ENCODE measurements at places on chromosomes 12 and 14. TPM values are rescaled to one million over a fixed set of nuclear protein-coding genes. Genes with fewer than 3 reads are reported as not detected.

GRCh38 chr14:56189307-56189706, 71.1 kb downstream of the PELI2 start:
- no peak overlapping the region for H3K4me3 ChIP-seq
- no peak for DNase-seq
- H3K36me3 ChIP-seq = no peaks in the 10 kb centered on the region
- no peaks in the 10 kb centered on the region for H3K27me3 ChIP-seq
- H3K4me1 ChIP-seq = no peaks in the 10 kb centered on the region

DNA sequence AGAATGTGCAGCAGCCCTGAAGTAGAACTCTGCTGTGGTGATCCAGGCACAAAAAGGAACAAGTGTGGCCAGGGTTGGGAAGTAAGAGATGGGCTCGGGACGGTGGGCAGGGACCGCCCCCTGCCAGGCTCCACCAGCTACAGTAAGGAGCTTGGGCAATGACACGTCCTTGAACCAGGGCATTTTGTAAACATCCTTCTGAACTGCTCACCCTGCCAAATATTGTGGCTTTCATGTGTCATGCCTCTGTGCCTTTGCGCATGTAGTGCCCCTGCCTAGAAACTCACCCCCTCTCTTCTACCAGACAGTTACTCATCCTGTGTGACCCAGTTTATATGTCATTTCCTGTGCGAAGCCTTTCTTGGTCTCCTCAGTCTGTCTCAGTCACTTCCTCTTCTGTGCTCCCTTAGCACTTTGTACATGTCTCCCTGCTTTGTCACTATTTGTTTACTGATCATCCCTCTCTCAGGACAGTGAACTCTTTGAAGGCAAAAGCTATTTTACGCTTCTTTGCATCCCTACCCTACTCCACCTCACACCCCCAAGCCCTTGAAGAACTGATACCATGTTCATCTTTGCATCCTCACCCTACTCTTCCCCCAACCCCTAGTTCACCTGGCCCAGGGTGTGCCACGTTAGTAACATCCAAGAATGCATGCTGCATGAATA, 108.9 kb upstream of the PLEKHG7 start:
- H3K4me1 ChIP-seq = no peaks in the 10 kb centered on the region
- no peaks in the 10 kb centered on the region for H3K27me3 ChIP-seq
- no peak overlapping the region for H3K4me3 ChIP-seq
- peak overlapping the region; percentile 38 for H3K27ac ChIP-seq
- no peak for DNase-seq

- H3K27ac ChIP-seq = no peak overlapping the region
- no peaks in the 10 kb centered on the region for H3K36me3 ChIP-seq
- peaks cover 53% of the 10 kb centered on the region for H3K4me1 ChIP-seq
- peaks cover 30% of the 10 kb centered on the region for H3K27me3 ChIP-seq
- H3K4me3 ChIP-seq = no peak overlapping the region
Measured at GRCh38 chr14:60653701-60654161, 4.5 kb upstream of the SIX1 start.

DNA sequence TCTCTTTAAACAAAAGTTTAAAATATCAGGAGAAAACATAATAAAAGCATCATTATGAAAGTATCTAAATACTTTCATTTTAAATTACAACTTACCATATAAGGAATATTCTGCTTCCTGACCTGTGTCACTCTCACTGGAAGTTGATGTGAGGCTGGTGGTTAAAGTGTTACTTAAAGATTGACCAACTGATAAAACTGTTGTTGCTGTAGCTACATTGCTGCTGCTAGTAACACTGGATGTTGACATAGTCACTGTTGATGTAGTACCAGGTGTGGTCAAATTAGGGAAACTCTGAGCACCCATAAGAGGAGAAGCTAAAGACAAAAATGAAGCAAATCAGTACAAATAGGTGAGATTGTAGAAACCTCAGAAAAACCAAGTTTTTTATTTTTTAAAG, 79.9 kb downstream of the HECTD1 start:
- H3K27ac ChIP-seq = no peak overlapping the region
- no peaks in the 10 kb centered on the region for H3K27me3 ChIP-seq
- H3K36me3 ChIP-seq = no peaks in the 10 kb centered on the region
- no peaks in the 10 kb centered on the region for H3K4me1 ChIP-seq

DNA sequence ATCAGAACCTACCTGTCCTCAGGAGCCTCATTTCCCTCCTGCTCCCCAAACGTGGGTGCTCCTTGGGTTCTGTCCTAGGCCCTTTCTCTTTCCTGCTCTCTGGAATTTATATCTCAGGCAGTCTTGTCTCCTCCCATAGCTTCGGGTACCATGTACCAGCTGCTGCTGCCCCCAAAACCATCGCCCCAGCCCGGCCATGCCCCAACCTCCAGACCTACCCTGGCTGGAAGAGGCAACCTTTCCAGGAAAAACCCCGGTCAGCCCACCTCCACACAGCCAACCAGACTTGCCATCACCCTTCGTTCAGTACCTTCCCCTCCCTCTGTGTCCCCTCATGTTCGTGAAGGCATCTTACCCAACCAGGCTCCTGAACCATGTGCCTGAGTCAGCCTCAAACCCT, 165.1 kb downstream of the CALM1 start:
- no peaks in the 10 kb centered on the region for H3K4me1 ChIP-seq
- no peak overlapping the region for H3K4me3 ChIP-seq
- H3K27me3 ChIP-seq = no peaks in the 10 kb centered on the region
- H3K27ac ChIP-seq = no peak overlapping the region

DNA sequence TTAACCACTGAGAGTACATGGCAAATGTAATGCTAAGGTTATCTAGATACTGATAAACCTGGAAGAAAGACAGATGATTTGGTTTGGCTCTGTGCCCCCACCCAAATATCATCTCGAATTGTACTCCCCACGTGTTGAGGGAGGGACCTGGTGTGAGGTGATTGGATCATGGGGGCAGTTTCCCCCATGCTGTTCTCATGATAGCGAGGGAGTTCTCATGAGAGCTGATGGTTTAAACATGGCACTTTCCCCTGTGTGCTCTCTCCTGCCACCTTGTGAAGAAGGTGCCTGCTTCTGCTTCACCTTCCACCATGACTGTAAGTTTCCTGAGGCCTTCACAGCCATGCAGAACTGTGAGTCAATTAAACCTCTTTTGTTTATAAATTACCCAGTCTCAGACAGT, 14.2 kb downstream of the NOXRED1 start:
- no peaks in the 10 kb centered on the region for H3K27me3 ChIP-seq
- no peak overlapping the region for H3K27ac ChIP-seq
- H3K4me3 ChIP-seq = no peak overlapping the region
- no peak for DNase-seq

DNA sequence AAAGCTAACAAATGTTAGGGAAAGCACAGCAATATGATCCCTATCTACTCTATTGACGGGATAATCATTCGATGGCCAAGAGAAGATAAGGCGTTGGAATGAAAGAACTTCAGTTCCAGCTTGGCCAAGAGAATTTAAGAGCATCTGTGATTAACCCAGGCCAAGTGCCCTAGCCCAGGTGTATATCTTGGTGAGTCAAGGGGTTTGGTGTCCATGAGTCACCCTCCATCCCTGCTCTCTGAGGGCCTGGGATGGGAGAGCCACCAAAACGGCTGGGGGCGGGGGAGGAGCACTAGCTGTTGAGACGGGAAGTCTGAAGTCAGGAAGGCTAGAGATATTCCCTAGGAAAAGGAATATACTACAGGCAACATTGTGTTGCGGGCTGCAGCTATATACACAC, 13.0 kb downstream of the TBPL2 start:
- no peaks in the 10 kb centered on the region for H3K4me1 ChIP-seq
- DNase-seq = no peak
- no peaks in the 10 kb centered on the region for H3K27me3 ChIP-seq
- no peak overlapping the region for H3K27ac ChIP-seq
- H3K36me3 ChIP-seq = no peaks in the 10 kb centered on the region
- no peak overlapping the region for H3K4me3 ChIP-seq

DNA sequence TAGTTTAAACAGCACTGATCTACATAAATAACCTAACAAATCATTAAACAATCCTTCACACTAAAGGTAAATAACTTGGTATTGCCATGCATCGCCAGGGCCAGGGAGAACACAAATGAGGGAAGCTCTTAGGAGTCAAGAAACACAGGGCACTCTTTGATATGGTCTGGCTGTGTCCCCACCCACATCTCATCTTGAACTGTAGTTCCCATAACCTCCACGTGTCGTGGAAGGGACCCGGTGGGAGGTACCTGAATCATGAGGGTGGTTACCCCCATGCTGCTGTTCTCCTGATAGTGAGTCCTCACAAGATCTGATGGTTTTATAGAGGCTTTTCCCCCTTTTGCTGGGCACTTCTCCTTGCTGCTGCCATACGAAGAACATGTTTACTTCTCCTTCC, 17.3 kb downstream of the TMEM132D start:
- no peak for DNase-seq
- H3K27me3 ChIP-seq = no peaks in the 10 kb centered on the region
- H3K27ac ChIP-seq = no peak overlapping the region
- no peak overlapping the region for H3K4me3 ChIP-seq

- H3K36me3 ChIP-seq = no peaks in the 10 kb centered on the region
- DNase-seq = no peak
- H3K4me1 ChIP-seq = no peaks in the 10 kb centered on the region
- no peaks in the 10 kb centered on the region for H3K27me3 ChIP-seq
Measured at GRCh38 chr14:95011445-95012006, 145.8 kb downstream of the DICER1 start.

DNA sequence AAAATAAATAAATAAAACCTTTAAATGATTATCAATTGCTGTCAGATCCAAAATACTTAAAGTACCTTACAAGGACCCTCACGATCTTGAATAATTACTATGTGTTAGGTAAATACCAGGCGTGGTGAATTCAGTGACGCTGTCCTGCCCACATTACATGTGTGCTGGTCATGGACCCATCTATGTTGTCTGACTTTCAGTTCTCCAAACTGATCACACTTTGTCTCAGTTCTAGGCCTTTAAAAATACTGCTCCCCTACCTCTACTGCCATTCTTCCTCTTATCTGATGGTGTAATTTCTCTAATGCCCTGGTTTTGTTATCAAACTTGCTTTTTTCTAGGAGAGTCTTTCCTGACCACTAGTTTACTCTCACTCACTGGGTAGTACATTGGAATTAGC, 520.7 kb downstream of the TRHDE start:
- H3K4me3 ChIP-seq = no peak overlapping the region
- no peaks in the 10 kb centered on the region for H3K4me1 ChIP-seq

GRCh38 chr14:101737414-101738339, 23.8 kb upstream of the PPP2R5C start:
- no peaks in the 10 kb centered on the region for H3K4me1 ChIP-seq
- peak; percentile 70 for DNase-seq
- H3K27ac ChIP-seq = no peak overlapping the region
- no peaks in the 10 kb centered on the region for H3K36me3 ChIP-seq

GRCh38 chr14:29630566-29631160, 297.0 kb downstream of the PRKD1 start:
- no peaks in the 10 kb centered on the region for H3K4me1 ChIP-seq
- no peak overlapping the region for H3K4me3 ChIP-seq

- no peaks in the 10 kb centered on the region for H3K4me1 ChIP-seq
- no peak overlapping the region for H3K27ac ChIP-seq
- no peak for DNase-seq
- no peak overlapping the region for H3K4me3 ChIP-seq
- H3K27me3 ChIP-seq = no peaks in the 10 kb centered on the region
- H3K36me3 ChIP-seq = no peaks in the 10 kb centered on the region
Measured at GRCh38 chr12:24738441-24738840, 210.5 kb downstream of the BCAT1 start.

DNA sequence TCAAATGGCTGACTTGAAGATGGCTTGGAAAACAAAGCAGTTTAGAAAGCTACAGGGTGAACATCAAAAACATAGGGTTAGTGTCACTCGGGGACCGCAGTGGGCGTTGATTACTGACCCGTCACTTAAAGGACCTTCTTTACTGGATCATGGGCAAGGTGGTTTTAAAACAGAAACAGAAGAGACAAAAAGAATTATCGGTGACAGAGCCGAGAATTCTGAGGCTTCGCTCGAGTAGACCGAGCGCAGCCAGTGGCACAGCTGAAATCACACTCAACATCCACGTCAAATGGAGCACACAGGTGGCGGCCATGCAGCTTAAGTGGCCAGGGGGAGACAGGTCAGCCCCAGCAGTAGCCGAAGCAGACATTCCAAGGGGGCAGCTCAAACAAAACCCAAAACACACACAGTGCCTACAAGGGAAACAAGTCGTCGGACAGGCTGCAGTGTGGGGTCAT, 17.3 kb downstream of the SNRNP35 start:
- no peak overlapping the region for H3K27ac ChIP-seq
- no peak for DNase-seq
- no peaks in the 10 kb centered on the region for H3K4me1 ChIP-seq

DNA sequence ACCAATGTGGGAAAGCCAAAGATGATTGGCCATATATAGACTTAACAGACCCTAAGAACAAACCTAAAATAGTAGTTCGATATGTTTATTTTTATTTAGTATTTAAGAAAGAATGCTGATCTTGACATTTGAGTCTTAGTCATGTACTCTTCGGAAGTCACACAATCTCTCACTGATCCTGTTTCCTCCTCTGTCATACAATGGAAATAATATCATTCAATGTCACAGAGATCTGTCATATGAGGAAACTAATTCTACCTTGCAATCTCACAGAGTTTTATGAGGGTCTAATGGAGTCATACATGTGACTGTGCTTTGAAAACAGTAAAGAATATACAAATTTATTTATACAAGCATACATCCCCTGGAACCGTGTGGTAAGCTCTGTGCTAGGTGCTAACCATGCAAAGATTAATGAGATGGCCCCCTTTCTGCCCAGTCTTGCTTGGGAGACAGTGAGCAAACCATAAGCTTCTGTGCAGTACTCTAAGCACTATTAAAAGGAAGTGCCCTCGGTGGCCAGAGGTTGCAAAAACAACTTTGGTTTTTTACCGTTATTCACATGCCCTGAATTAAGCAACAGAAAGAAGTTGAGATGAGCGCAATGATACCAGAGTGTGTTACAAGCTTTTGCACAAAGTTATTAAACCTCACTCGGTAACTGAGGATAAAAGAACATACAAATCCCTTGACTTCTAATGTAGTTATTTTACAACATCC, 1.7 kb upstream of the LIN7A start:
- H3K4me3 ChIP-seq = no peak overlapping the region
- no peak overlapping the region for H3K27ac ChIP-seq
- DNase-seq = no peak
- peaks cover 28% of the 10 kb centered on the region for H3K4me1 ChIP-seq
- no peaks in the 10 kb centered on the region for H3K27me3 ChIP-seq
- no peaks in the 10 kb centered on the region for H3K36me3 ChIP-seq

GRCh38 chr12:130195369-130195768, 33.1 kb downstream of the FZD10 start:
- H3K27me3 ChIP-seq = no peaks in the 10 kb centered on the region
- no peak for DNase-seq
- no peak overlapping the region for H3K27ac ChIP-seq

Gene KRT5
- total RNA-seq = 4,247 TPM

Gene DGLUCY
- 57.0 TPM for total RNA-seq

Gene MTRFR
- total RNA-seq = 12.8 TPM

Gene KLHL42
- 30.0 TPM for total RNA-seq

Gene SDSL
- total RNA-seq = not detected

Gene SLC5A8
- not detected for total RNA-seq

Gene NGB
- 1.7 TPM for total RNA-seq

Gene KRT77
- 2.5 TPM for total RNA-seq
